ENCODE measurements at places on chromosomes 3 and 15.

DNA sequence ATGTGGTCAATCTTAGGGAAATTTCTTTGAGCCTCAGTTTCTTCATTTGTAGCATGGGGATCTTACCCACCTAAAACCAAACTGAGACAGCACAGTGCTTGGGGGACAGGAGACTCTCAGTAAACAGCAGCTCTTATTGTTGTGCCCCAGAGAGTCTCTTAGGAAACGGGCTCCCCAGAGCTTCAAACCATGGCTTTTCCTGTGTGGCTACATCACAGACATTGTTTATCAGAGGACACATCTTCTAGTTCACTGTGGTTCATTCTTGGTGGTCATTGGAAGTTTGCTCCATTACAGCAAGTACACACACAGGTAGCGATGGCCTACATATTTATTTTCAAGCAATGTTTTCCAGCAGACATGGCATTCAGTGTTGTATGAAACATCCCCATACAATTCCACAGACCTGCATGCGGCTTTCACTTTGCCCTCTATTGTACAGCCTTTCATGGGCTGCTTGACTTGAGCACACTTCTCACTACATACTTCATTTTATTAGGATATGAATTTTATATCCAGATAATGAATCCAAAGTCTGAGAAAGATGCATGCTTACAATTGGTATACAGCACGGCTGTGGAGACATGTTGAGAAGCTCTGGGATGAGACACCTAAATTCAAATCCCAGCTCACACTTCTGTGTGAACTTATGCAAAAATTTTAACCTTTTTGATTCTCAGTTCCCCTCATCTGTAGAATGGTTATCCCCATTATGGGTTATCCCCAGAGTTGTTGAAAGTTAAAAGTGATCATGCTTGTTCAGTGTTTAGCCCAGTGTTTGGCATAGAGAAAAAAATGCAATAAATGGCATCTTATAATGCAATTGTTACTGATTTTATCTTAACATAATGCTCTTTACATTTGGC is 84.8 kb upstream of the ICE2 start:
- DNase-seq, result no peak

GRCh38 chr3:176579711-176580185 is 617.5 kb downstream of the TBL1XR1 start:
- DNase-seq, result no peak

DNA sequence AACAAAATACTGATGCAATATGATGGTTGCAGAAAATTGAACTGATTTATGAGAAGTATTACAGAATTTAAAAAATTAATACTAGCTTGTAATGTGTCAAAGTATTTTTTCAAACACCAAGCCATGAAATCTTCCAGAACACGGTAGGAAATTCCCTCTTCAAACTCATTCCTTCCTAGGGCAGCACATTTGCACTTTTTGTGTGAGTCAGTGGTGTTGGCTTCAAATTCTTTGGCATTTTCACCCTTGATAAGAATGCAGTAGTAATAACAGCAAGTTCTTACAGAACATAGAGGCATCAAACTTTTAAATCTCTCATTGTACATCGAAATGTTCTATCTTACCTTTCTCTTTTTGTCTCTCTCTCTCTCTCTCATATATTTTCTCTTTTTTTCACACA is 191.8 kb downstream of the CGGBP1 start:
- DNase-seq, result no peak

DNA sequence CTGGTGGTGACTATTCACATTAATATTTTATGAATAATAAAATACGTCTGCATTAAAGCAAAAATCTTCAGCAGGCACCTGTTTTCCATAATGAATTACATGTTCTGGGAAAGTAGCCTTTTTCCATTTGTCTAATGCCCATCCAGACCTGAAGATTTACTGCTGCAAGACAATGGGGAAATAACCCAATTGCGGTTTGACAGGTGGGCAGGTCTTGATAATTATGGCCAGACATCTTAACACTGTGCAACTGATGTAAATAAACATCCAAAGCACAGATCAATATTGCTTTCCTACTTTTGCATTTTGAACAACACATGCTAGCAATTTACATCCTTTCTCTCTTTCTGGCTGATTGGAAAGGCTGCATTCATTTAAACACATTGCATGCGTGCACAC is 173.9 kb downstream of the MEIS2 start:
- no peak for DNase-seq

DNA sequence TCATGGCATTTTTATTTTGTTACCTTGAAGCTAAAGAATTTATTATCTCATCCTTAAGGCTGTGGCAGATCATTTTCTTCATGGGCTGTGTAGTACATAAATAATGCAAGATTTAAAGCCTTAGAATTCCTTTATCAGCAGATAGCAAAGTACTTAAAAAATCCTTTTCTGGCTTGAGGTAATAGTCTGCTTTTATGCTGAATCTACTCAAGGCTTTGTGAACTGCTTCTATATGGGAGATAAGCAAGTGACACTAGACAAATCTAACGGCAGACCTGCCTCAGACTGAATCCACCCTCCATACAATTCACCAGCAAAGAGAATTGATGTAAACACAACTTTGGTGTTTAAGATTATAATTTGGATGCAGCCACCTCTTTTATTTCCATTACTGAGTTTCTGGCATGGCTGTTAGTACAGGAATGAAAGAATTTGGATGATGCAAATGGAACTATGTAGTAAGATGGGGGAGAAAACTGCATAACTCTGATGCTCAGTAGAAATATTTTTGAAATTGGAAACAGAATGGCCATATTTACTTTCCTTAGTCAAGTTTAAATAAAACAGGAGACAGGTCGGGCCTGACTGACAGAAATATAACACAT is 1121.5 kb downstream of the NAALADL2 start:
- DNase-seq, result no peak

GRCh38 chr3:101936419-101937356 is 87.4 kb downstream of the NFKBIZ start:
- DNase-seq, result no peak

- no peak for DNase-seq
These were observed 28.0 kb upstream of the TIMP4 start for GRCh38 chr3:12186515-12187286.

DNA sequence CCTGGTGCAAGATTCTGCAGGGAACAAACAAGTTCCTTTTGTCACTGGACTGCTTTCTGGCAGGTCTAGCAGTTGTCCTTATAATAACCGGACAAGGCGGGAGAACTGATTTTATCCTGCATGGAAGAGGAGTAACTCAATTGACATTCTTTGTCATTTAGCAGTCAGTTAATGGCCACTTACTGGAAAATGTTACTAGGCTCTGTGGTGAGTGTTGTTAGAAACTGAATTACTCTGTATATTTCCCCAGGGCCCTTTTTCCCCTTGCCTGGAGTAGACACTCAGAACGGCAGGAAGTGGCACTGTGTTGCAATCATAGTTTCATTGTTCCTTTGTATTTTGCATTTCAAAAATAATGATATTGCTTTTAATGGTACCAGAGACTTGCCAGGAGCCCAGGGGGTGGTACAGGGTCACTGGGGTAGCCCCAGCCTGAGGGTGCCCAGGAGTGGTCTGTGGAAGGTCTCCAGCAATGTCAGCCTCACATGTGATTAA is 318.6 kb upstream of the LRRFIP2 start:
- DNase-seq, result no peak

DNA sequence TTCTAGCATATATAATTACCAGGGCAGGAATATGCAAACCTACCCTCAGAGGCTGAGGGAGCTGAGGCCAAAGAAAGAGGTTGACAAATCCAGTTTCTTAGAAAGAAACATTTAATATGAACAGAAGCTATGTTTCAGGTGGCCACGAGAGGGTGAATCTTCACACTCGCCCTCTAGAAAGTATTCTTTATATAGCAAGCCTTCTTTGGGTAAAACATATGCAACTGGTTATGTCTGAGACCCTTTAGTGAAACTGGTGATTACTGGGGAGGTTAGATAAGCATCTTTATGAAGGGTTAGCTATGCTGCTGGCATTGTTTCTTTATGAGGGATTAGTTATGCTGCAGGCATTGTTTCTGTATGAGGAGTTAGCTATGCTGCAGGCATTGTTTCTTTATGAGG is 50.7 kb upstream of the GOLGA6L2 start:
- no peak for DNase-seq

DNA sequence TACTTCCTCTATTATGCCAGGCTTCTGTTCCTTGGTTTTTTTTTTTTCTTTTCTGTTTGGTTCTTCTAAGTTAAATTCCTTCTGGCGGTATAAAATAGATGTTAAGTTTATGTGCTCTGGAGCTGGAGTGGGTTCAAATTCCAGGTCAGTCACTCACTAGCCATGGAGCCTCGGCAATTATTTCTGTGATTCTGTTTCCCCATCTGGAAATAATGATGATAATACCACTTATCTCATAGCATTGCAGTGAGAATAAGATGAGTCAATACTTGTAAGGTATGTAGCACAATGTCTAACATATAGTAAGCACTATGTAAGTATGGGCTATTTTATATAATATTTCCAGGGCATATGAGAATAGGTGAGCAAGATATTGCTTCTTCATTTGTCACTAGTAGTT is 33.2 kb upstream of the ZDHHC23 start:
- no peak for DNase-seq

GRCh38 chr3:5092018-5092417 is 30.1 kb upstream of the ARL8B start:
- no peak for DNase-seq

DNA sequence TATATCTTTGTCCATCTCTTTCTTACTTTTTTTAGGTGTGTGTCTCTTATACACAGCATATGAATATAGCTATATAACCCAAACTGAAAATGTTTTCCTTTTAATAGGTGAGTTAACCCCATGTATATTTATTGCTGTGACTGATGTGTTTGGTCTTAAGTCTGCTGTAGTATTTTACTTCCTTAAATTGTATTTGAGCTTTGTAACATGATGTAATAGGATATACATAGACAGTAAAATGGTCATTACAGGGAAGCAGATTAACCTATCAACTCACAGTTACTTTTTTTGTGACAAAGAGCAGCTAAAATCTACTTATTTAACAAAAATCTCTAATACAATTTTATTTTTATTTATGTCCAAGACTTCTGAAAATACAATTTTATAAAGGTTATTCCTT is 51.8 kb upstream of the CDAN1 start:
- DNase-seq, result no peak

DNA sequence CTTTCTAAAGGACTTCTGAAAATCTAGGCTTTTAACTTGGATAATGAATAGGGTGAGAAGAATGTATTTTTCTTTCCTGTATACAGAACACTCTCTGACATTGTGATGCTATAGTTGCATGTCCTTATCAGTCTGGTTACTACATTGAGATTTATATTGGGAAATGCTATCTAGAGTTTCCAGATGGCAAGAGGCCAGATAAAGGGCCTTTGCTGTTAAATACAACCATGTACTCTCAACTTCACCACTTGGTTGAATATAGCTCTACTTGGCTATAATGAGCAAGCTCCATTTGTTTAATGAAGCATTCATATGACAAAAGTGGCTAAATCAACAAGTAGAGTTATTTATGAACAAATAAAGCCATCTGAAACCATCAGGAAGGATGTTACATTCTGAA is 91.0 kb downstream of the IGSF11 start:
- DNase-seq, result no peak

DNA sequence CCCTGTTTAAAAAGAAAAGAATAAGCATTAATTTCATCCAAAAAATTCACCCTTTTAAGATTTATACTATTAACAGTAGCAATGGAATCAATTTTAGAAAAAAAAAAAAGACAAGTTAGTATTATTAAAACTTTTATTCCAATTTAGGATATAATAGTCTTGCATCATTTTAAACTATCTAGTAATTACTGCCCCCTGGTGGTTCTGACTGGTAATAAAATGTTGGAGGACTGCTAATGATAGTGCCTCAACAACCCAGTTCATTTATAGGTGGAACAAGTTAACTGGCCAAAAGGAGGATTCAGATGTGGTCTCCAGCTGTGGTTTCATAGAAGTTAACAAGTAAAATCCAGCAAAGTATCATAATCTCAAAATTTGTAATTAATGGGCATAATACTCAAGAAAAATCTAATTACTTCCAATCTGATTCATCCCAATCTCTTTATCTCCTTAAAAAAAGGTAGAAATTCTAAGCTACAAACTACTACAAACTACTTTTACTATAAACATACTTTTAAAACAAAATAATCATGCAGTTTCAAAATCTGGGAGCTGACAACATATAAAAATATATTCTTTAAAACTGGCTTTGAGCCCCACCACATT is 30.7 kb upstream of the WDR49 start:
- DNase-seq, result no peak

- peak; percentile 31 for DNase-seq
These were observed 37.5 kb downstream of the CD86 start for GRCh38 chr3:122092460-122093165.

DNA sequence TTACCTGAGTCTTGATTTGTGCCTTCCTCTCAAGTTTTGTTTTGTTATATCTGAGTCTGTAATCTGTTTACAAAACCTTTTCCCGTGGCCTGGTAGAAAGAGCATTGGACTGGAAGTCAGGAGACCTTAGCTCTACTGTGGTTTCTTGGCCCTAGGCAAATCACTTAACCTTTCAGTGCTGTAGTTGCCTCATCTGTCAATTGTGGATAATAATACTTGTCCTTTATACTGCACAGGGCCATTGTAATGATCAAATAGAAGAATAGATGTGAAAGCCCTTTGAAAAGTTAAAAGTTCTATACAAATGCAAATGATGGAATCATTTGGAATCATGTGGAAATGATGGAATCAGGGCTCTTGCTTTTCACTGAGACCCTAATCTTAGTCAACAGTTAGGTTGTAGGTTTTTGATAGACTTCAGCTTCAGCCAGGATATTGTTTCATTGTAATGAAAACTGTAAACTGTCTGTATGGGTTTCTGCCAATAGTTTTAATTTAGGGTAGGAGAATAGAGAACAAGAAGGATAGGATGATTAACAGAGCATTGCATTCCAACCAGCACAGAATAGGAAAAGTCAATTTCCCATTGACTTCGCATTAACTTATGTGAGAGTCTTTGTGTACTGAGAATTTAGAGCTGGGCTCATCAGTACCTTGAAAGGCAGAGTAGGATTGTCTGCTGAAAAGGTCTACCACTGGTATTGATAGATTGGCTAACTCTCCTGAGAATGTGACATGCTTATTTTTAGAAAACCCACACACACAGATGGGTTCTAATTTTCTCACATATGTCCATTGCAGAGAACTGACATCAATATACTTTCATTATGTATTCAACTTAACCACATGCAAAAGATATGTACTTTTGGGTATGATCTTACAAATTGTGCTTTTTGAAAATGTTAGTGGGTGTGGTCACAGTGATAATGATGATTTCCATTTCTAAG is 21.8 kb downstream of the MAP2K5 start:
- no peak for DNase-seq

DNA sequence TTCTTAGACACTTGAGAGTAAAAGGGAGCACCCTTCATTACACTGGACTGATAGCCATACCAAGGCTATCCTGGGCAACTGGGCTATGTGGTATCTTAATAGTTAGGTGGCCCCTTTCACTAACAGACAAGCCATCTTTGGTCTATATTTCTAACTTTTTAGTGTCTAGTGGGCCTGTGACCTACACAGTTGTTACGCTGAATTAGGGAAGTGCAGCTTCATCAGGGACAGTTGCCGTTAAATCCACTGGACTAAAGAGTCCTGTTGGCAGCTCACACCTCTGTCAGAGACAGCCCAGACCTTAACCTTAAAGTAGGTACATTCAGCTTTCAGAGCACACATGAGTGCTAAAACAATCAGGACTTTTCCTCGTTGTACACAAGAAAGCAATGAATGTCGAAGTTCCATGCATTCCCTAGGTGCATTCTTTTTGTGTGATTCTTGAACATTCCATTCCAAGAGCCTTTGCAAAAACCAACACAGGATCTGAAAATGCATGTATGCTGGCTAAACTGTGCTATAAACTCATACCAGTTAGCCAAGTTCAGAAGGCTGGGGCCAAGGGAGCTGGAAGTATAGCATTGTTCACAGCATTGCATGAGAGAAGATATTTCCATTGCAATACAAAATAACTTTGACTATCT is 230.2 kb upstream of the EIF1B start:
- DNase-seq, result no peak
